Stimulated activated CD8-positive, alpha-beta memory T cell treated with anti-CD3 and anti-CD28 coated beads, Interleukin-2, amount 100 ng/mL, for 1 hour (primary cell): ENCODE measurements at places on chromosomes 2 and 18.

GRCh38 chr2:69916106-69916505, 1.2 kb downstream of the MXD1 start:
- no peak for DNase-seq

- no peak for DNase-seq
Observed at GRCh38 chr18:36189486-36189885, 2.2 kb downstream of the MOCOS start.

DNA sequence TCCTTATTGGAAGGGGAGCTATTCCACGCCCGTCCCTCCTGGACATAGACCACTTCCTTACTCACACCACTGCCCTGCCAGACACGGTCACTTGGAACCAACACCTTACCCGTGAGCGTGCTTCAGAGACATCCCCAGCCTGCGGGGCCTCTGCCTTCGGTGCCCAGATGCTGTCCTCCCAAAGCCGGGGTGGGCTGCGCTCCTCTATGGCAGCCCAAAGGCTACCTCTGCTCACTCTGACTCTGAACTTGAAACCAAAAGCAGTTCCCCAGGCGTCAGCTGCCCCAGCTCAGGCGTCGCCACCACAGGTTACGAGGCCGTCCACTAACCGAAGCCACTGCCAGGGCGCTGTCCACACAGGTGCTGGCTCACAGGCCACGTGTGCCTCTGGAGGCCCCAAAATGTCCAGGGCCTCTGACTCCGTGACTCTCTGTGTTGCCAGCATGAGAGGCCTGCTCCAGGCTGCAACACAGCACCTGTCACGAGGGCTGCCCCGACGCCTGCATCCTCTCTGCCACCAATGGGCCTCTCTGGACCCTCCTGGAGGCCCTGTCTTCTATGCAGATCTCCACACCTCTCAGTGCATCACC, 23.8 kb downstream of the HDAC4 start:
- no peak for DNase-seq

DNA sequence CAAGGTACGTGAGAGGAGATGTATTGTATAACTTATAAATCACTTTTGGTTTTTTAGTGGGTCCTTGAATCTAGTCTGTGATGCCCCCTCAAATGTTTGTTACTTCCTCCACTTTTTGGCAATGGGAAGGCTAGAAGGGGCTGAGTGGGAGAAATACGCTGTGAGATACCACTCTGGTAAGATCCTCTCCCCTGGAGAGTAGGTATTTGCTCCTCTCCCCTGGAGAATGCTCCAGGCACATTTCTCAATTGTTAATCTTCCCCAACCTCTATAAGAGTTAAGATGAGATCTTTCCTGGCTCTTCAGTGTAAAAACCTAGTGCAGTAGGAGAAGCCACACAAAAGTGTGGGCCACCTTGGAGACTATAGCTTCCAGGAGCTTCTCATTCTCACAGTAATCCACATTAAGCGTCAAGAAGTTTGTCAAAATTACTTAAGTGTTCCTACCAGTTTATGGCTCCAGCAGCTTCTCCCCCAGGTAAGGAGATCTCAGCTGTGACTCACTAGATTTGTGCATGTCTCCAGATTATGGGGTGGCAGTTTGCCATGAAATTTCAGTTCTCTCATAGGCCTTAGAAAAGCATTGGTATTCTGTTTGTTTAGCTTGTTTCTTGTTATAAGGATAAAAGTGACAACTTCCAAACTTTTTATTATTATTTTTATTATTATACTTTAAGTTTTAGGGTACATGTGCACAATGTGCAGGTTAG, 182.6 kb downstream of the FSIP2 start:
- no peak for DNase-seq

- no peak for DNase-seq
Observed at GRCh38 chr2:27024188-27024587, 8.6 kb upstream of the TMEM214 start.

DNA sequence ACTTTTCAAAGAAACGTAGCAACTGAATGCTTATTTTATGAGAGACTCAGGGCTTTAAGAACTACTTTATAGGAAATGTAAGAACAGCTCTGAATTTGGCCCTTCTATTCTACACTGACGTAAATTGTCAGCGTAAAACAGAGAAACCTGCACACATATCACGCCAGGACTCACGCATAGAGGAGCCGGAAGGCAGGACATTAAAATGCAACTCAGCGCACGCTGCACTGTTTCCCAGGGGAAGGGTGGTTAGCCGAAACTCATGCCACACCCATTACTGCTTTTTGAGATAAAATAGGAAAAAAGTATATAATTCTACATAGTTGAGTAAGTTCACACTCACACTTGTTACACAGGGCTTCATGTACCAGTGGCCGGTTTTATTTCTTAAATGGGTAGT, 7.4 kb downstream of the TUBB6 start:
- DNase-seq, result no peak

DNA sequence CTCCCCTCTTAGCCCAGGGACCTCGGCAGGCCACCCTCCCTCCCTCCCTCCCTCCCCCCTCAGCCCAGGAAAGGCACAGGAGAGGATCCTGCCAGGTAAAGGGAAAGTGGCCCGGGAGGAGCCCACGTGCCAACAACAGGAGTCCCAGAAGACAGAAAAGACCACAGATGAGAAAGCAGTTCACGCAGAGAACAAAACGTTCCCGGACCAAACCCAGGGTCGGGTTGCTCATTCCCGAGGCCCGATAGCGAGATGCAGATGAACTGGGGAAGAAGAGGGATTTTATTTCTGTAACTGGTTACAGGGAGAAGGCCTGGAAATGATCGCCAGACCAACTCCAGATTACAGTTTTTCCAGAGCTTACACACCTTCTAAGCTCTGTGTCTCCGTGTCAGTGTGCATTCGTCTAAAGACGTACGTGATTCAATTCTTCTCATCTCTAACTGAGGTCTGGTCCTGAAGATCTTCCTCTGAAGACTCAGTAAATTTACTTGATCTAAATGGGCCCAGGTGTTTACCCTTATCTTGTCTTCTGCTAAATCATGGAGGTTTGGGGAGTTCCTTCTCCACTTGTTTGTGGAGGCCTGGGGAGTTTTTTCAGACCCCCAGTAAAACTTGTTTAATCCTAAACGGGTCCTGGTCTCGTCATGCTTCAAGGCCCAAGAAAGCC, 807 bp upstream of the NEU4 start:
- DNase-seq, result no peak

DNA sequence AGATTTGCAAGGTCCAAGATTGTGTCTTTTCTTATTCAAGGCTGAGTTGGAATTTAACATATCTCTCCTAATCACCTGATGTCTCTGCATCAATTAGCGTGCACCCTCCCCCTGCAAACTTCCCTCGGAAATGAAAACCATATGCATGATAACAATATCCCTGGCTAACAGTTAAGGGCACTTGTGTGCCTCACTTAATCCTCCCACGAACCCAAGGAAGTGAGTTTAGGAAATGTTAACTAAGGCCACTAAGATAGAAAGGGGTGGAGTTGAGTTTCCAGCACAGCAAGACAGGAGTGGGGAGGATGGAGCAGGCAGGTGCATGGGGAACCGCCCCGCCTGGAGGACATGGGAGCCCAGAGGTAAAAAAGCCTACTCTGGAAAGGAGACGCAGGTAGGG, 52.4 kb upstream of the PTMA start:
- no peak for DNase-seq

DNA sequence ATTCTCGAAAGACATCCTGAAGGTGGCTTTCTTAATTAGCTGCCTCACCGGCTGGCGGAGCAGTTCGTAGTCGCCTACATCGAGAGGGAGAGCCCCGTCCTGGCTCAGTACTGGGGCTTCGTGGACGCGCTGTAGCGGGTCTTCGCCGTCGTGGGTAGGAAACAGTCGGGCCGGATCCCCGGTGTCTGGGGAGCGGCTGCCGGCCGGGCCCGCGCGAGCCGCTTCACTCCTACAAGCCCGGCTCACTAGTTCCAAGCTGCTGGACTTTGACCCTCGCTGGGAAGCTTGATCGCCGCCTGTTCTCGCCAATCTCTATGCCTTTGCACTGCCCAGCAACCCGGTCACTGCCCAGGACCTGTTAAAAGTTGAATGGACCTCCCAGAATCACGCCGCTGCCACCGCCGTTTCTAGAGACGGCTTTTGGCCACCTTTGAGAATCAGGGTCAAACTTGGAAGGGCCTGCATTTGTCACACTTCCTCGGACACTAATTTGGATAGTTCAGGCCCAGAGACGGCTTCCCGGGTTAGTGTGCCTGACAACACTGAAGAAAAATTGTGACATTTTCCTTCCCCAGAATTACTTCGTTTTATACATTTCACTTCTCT, 41.4 kb upstream of the AKAIN1 start:
- DNase-seq, result peak; percentile 21

DNA sequence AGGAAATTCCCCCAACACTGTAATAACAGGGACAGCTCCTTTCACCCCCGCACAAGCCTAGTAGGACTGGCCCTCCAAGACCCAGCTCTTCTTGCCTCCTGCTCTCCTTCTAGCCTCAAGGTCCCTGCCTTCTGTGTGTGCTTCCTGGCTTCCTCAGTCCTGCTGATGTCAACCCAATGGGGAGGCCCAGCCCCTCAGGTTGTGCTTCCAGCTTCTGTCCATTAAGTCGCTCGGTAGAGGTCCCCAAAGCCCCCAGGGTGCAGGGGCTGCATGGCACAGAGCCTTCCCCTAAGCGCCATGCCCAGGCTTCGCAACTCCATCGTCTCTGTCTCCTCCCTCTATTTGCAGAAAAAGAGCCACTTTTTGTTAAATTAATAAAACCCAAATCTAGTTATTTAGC, 39.0 kb downstream of the BOK start:
- no peak for DNase-seq

- DNase-seq, result no peak
Observed at GRCh38 chr2:136214307-136215200, 96.6 kb upstream of the CXCR4 start.

GRCh38 chr2:60806988-60807681, 51.1 kb downstream of the PAPOLG start:
- no peak for DNase-seq

DNA sequence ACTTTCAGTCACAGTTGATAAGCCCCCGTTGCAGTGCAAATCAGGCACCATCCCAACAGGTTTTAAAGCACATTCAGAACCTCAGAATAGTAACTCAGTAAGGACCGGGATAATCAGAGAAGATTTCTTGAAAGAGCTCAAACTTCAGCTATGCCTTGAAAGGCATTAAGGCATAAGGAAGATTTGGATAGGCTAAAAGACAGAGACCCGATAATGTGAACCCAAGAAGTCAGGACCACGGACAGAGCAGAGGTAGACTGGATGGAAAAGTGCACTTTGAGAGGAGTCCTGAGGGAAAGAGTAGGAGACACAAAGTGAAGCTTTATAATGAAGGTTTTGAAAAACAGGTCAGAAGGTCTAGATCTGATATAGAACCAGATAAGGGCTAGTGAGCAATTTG, 36.9 kb upstream of the KLF7 start:
- no peak for DNase-seq

DNA sequence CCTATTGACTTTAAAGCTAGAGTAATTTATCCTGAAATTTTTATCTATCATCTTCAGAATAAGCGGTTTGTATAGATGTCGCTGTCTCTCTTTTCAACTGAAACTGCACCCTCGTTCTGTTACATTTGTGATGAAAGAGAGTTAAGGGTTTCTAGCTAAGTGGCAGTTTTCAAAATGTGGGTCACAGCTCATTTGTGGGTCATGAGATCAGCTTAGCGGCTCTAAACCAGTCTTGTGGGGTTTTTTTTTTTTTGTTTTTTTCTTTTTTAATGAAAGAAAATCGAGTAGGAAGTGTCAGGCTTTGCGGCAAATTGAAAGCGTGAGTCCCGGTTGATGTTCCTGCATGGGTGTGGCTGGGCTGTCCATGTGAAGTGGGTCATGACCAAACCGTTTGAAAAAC, 31.2 kb downstream of the SALL3 start:
- DNase-seq, result no peak

GRCh38 chr2:73202156-73203054, at the start of gene NOTO:
TSS of gene NOTO (plus strand) at chr2:73202574. CDS start at chr2:73202667, 93 bp downstream.
- no peak for DNase-seq

DNA sequence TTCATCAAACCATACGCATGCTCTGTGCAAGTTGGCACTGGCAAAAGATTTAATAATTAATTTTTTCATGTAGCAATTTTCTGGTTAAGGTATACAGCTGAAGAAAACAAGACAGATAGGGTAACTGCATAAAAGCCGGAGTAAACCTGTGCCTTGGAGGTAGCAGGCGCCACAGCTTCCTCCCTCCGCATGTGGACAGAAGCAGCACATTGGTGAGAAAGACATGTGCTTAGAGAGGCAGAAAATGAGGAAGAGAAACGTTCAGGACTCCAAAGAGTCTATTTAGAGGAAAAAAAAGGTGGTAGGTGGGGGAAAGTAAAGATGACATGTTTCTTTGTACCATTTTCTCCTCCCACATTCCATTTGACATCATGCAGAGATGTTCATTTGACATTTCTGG, 9.3 kb downstream of the ST6GAL2 start:
- no peak for DNase-seq

GRCh38 chr2:236036045-236036444, 132.1 kb downstream of the GBX2 start:
- no peak for DNase-seq

- DNase-seq, result no peak
Observed at GRCh38 chr2:201901786-201902185, 95.4 kb downstream of the CDK15 start.

DNA sequence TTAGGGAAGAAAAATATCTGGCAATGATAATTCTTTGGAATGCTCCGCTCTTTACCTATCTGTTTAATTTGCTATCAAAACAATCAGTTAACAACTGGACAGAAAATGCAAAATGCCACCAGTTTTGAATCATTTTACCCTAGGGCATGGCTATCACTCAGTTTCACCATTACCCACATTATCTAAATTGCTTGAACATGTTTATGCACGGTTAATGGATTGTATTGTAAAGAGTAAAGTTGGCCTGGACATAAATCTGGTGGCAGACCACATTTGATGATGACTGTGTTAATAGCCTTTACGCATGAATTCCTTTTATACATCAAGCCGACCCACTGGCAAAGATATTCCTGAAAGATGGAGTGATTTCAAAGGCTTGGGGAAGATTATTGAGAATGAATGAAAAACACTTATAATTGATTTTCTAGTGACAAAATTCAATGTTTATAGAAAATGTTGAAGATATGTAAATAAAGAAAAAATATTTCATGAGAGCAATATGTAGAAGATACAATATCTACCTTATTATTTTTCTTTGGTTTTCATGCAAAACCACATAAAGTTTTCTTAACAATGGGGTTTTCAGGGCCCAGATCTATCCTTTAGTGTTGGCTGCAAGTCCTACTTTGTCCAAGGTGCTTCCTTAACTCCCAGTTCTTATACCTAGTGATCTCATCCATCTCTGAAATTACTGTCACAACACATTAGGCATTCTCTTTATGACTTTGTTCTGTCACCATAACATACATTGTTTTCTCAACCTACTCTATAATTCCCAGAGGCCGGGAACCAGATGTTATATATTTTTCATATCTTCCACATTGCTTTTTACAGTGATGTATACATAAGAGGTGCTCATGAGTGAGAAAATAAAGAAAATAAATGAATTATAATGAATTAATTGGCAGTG, 265.1 kb downstream of the RIT2 start:
- no peak for DNase-seq

- no peak for DNase-seq
Observed at GRCh38 chr2:121596221-121597080, 52.8 kb downstream of the CLASP1 start.

- DNase-seq, result no peak
Observed at GRCh38 chr18:23317975-23318675, 135.0 kb upstream of the RIOK3 start.

- DNase-seq, result no peak
Observed at GRCh38 chr2:84823788-84824187, 57.1 kb downstream of the TRABD2A start.
